ENCODE measurements at places on chromosomes 16 and 17.

DNA sequence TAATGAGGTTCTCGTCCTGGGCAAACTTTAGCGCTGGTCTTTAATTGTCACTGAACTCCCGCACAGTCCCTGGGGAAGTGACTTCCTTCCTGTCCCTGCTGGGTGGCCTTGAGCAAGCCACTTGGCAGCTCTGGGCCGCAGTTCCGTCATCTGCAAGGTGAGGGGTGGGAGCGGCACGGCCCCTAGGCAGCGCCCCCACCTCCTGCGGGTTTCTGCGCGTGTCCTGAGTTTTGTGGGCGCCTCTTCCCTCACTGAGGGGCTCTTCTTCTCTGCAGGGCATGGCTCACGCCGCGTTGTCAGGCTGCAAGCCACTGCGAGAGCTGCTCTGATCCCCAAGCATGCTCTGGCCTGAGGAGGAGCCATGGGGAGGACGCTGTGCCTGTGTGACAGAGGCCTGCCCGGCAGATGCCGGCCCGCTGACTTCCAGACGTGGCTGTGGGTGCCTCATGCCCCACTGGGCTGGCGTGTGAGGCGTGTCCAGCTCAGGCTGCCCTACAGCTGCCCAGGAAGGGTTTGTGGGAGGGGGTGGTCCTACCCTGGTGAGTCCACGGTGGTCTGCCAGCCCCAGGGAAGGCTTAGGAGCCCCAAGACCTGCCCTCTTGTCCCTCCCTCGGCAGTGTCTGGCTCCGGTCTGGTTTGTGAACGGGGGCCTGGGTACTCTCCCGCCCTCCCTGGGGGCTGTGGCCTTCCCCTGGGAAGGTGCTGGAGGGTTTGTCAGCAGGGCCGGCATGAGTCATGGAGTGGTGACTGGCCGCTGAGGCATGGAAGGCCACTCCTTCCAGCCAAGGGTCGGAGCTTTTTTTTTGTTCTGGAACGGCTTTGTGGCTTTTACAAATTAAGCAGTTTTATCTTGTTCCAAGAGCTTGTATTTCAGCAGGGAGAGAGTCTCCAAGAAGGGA lies 182.0 kb downstream of the SEC14L1 start:
- peak; percentile 99 for DNase-seq

GRCh38 chr16:88731699-88732098 lies 25.4 kb downstream of the CTU2 start:
- DNase-seq = no peak

- DNase-seq = peak; percentile 41
These were observed 9.2 kb downstream of the PIGQ start for GRCh38 chr16:578870-579405.

GRCh38 chr16:48489376-48489775 lies 104.2 kb upstream of the SIAH1 start:
- DNase-seq = no peak

GRCh38 chr17:45719335-45720071 lies 64.6 kb upstream of the CRHR1 start:
- DNase-seq = peak; percentile 83

Data from astrocyte (in vitro differentiated cells and primary cell).